Activated T-helper 9 cell treated with anti-CD3 and anti-CD28 coated beads, Interleukin-2, amount 50 U/mL, for 16 hours (primary cell): ENCODE measurements at places on chromosomes 16 and 17.
A peak's percentile ranks its signal among the peaks of the same experiment; 100 is the strongest.

DNA sequence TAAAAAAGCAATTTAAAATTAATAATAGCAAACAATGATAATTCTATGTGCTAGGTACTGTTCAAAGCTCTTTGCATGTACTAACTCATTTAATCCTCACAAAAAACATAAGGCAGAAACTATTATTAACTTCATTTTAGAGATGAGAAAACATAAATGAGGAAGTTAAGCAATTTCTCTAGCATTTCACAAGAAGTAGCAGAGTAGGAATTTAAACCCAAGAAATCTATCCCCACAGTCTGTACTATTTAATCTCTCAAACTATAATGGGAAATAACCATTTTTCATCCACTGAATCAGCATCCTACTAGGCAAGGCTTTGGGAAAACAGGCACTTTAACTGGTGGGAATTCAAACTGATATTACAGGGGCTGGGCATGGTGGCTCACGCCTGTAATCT is 42.2 kb upstream of the INTS2 start:
- no peak for DNase-seq

DNA sequence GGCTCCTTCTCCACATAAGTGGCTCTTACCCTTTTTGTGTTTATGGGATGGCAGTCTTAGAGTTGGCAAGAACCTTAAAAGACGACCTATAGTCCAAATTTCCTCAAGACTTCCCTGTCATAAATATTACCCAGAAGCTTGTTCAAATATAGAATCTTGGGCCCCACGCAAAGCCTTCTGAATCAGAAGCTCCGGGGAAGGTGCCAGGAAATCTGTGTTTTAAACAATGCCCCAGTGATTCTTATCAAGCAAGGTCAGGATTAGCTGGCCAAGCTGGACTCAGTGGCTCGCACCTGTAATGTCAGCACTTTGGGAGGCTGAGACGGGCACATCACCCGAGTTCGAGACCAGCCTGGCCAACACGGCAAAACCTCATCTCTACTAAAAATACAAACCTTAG is 85.7 kb downstream of the TIMM22 start:
- no peak for DNase-seq

DNA sequence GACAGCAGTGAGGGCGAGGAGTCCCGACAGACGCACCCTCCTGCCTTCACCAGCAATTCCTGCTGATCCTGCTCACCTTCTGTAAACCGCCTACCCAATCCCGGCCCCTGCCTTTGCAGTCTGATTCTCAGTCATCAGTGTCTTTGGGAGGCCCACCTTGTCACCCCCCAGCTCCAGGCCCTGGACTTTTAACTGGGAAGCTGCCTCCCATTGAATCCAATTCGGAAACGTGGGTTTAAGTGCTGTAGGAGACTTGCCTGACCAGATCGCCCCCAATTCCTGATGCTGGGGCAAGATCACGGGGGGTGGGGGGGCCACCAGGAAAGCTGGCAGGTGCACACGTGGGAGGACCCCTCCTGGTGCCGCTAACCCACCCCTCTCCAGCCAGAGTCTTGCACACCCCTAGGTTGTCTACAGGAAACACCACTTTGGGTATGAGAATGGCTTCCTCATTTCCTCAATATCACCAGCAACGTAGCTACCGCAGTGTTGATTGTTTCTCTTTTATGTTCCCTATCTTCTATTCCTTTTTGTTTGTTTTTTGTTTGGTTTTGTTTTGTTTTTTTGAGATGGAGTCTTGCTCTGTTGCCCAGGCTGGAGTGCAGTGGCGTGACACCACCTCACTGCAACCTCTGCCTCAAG is 46.6 kb upstream of the CMIP start:
- no peak for DNase-seq

- DNase-seq, result no peak
Observed at GRCh38 chr17:6532441-6532885, 23.9 kb downstream of the PITPNM3 start.

GRCh38 chr17:82832881-82833475 is 6.8 kb downstream of the ZNF750 start:
- DNase-seq, result no peak

DNA sequence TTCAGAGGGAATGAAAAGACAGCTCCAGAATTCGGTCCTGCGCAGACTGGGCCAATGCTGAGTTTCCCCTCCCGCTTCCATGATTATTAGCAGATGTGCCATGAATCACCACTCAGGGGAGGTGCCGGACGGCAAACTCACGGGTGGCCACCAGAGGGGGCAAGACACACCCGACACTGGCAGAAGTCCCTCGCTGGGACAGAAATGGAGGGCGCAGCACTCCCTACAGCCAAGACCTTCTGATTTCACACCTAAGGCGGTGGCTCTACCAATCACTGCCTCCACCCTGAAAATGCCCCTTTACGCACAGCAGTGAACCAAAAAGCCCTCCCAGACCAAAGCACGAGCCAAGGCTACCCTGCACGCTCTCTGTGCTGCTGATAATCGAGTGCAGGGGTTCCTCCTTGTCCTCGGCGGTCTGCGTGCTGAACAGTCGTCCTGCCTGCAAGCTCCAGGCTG is 26.8 kb downstream of the TRAP1 start:
- peak; percentile 72 for DNase-seq

- no peak for DNase-seq
Observed at GRCh38 chr17:1126250-1126797, 53.5 kb downstream of the ABR start.

- DNase-seq, result no peak
Observed at GRCh38 chr17:42873315-42873714, 22.3 kb downstream of the AOC3 start.
